ENCODE measurements at places on chromosomes 4 and X. TPM values are rescaled to one million over a fixed set of nuclear protein-coding genes. Genes with fewer than 3 reads are reported as not detected.

DNA sequence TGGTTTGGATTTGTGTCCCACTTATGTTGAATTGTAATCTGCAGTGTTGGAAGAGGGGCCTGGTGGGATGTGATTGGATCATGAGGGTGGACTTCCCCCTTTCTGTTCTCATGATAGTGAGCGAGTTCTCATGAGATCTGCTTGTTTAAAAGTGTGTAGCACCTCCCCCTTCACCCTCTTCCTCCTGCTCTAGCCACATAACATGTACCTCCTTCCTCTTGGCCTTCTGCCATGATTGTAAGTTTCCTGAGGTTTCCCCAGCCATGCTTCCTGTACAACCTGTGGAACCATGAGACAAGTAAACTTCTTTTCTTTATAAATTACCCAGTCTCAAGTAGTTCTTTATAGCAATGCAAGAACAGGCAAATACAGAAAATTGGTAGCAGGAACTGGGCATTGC is 138.7 kb downstream of the INPP4B start:
- no peak overlapping the region for H3K27ac ChIP-seq
- H3K36me3 ChIP-seq, result no peaks in the 10 kb centered on the region
- no peak overlapping the region for H3K4me3 ChIP-seq
- no peak for DNase-seq
- H3K4me1 ChIP-seq, result no peaks in the 10 kb centered on the region

DNA sequence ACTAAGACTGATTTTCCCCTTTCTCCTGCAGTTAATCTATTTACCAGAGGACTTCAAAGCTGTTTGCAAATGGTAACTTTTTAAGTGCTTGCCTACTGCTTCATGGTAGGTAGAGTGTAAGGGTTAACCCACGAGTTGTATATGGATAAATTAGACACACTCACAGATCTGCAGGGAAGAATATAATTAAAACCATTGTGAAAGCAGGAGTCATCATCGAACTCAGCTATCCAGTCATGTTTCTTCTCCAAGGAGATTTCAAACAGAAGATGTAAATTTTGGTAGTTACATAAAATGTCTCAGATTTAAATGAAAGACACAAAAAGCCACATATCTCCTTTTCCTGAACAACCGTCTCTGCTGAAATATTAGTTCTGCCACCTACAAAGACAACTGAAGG is 549 bp upstream of the XG start:
- no peak overlapping the region for H3K27ac ChIP-seq
- H3K4me1 ChIP-seq, result peaks cover 5% of the 10 kb centered on the region
- no peaks in the 10 kb centered on the region for H3K27me3 ChIP-seq
- no peaks in the 10 kb centered on the region for H3K36me3 ChIP-seq
- no peak for DNase-seq
- no peak overlapping the region for H3K4me3 ChIP-seq

- DNase-seq, result peak; percentile 75
- no peak overlapping the region for H3K4me3 ChIP-seq
- H3K27me3 ChIP-seq, result no peaks in the 10 kb centered on the region
- peaks cover 37% of the 10 kb centered on the region for H3K4me1 ChIP-seq
- H3K36me3 ChIP-seq, result no peaks in the 10 kb centered on the region
Observed at GRCh38 chr4:41132055-41132683, 82.2 kb downstream of the APBB2 start.

DNA sequence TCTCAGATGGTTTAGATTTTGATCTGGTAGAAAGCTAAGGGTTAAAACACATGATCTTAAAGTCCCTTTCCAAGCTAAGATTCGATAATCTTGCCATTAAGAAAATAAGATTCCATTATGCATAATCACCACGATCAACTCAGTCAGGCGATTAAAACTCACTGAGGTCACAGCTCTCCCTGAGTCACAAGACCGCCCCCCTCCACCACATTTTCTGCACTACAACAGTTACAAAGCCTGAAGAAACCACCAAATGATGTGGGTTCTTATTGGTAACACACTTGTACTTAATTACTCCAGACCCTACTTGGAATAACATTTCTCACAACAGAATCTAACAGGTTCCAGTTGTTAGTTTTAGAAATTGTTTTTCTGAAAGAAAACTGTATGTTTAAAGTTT is 62.8 kb downstream of the SH3KBP1 start:
- H3K27ac ChIP-seq, result no peak overlapping the region
- no peaks in the 10 kb centered on the region for H3K27me3 ChIP-seq
- no peak overlapping the region for H3K4me3 ChIP-seq
- H3K36me3 ChIP-seq, result no peaks in the 10 kb centered on the region
- no peaks in the 10 kb centered on the region for H3K4me1 ChIP-seq

DNA sequence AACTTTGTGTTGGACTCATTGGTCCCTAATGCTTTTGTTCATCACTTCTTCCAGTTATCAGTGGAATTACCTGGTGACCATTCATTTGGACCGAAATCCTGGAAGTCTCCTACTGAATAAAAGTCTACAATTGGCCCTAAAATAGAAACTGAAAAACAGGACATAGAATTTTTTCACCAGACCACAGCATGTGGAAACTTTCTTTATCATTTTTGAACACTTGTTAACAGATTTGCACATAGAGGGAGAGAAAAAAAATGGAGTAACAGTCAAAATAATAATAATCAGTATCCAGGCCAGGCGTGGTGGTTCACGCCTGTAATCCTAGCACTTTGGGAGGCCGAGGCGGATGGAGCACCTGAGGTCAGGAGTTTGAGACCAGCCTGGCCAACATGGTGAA is 7.1 kb downstream of the EPGN start:
- H3K4me3 ChIP-seq, result no peak overlapping the region
- no peak for DNase-seq
- H3K4me1 ChIP-seq, result no peaks in the 10 kb centered on the region

DNA sequence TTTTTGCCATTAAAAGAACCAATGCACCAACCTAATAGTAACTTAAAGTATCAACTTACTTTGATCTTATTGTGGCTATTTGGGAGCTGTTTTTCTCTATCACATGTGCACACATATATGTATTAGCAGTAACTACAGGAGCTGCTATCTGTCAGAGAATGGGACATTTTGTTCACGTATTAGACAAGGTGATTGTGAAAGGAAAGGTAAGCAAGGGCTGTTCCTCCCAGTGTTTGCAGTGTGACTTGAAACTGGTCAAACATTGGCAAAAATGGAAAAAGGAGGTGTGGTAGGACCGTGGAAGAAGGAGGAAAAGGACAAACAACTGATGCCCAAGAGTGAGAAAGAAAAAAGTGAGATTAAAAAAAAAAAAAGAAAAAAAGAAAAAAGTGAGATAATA is 43.1 kb upstream of the KLHL2 start:
- H3K27ac ChIP-seq, result peak overlapping the region; percentile 35
- no peaks in the 10 kb centered on the region for H3K27me3 ChIP-seq
- DNase-seq, result no peak
- H3K4me3 ChIP-seq, result no peak overlapping the region
- H3K36me3 ChIP-seq, result no peaks in the 10 kb centered on the region
- no peaks in the 10 kb centered on the region for H3K4me1 ChIP-seq

FAM47A gene
- not detected for total RNA-seq

PAGE5 gene
- total RNA-seq, result not detected

ASB12 gene
- not detected for total RNA-seq

CASK gene
- total RNA-seq, result 82.0 TPM
